Hematopoietic multipotent progenitor cell (in vitro differentiated cells): ENCODE measurements at places on chromosomes 2 and 18.

DNA sequence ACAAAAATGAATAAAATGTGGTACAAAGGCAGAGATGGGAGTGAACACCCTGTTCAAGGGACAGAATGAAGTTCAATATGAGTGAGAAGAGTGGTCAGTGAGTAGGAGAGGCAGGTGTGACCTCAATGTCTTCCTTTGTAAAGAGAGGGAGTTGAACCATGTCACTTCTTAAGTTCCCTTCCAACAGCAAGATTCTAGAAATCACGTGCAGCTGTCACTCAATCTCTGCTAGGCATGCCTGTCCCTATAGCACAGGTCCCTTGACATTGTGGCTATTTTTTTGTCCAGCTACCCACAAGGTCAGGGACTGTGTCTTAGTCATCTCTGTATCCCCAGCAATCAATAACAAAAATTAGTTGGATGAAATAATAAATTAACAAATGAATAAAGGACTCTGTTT lies 66.9 kb downstream of the VSNL1 start:
- no peak for DNase-seq

- DNase-seq = no peak
Measured at GRCh38 chr2:237165405-237166276, 80.0 kb downstream of the COPS8 start.

DNA sequence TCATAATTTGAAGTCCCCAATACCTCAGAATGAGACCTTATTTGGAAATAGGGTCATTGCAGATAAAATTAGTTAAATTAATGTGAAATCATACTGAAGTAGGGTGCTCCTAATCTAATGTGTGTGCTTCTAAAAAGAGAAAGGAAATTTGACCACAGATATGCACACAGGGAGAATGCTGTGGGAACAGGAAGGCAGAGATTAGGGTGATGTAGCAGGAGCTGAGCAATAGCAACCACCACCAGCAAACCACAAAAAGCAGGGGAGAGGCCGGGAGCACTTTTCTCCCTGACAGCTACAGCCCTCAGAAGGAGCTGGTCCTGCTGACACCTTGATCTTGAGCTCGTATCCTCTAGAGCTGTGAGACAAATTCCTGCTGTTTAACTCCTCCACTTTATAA lies 24.6 kb upstream of the SCG2 start:
- no peak for DNase-seq

GRCh38 chr18:56307354-56308170 lies 330.8 kb downstream of the TXNL1 start:
- no peak for DNase-seq

DNA sequence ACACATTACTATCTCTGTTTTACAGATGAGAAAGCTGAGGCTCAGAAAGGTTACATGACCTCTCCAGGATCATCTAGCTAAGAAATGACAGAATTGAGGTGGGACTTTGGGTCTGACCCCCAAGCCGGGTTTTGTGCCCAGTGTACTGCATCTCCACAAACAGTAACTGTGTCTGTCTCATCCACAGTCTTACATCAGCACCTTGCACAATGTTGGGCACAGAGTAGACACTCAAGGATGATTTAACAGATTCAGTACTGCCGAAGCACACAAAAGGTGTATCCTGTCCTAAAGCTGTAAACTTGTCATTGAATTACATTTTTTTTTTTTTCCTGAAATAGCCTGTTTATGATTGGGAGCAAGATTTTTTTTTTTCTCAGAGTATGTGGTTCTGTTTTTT lies 84.8 kb downstream of the ADCYAP1 start:
- no peak for DNase-seq
